Astrocyte (in vitro differentiated cells and primary cell): ENCODE measurements at places on chromosomes 5 and 9.

DNA sequence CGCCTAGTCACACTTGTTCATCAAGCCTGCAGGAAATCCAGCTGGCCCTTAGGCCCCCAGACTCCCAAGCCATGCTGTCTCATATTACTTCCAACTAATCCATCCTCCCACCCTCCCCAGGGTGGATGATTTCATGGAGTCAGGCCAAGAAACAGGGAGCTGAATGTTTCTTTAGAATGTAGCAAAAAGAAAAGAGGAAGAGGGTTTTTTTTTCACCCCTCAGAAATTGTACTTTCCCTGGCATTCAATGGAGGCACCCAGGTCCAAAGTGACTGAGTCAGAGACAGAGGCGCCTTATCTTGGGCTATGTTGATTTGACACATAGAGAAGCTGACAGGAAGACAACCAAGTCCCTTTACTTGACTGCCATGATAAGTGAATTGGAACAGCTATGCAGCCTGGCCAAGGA, 260.2 kb upstream of the NR4A3 start:
- no peak for DNase-seq

DNA sequence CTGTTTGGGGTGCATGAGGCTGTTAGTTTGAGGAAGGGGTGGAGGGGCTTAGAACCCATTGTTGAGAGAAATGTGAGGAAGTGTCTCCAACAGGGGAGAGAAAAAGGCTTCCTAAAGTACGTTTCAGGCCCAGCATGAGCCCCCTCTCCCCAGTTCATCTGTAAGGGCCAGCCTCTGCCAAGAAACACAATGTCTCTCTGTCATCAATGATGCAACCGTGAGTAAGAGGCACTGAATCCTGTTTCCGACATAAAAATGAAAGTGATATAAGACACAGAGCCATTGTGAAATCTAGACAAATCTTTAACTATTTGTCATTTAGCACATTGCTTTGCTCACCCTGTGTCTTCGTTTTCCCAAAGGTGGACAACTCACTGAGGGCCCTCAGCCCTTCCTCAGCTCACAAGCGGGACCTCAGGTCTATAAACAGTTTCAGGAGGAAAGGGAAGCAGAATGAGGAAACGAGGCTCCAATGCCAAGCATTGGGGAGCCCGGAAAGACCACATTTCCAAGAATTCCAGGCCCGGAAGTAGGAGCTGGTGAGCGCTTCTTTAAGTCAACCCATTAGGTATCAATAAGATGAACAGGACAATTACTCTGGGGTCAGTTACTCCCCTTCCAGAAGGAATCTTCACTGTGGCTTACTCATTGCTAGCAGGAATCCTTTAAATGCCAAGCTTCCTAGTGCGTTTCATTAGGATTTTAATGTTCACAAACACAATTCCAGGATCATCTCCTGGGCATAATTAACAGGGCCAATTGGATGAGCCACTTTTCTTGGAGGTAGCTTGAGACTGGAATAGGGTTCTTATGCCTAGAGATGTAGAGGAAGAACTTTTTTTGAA, 59.0 kb upstream of the KLF4 start:
- peak; percentile 88 for DNase-seq

DNA sequence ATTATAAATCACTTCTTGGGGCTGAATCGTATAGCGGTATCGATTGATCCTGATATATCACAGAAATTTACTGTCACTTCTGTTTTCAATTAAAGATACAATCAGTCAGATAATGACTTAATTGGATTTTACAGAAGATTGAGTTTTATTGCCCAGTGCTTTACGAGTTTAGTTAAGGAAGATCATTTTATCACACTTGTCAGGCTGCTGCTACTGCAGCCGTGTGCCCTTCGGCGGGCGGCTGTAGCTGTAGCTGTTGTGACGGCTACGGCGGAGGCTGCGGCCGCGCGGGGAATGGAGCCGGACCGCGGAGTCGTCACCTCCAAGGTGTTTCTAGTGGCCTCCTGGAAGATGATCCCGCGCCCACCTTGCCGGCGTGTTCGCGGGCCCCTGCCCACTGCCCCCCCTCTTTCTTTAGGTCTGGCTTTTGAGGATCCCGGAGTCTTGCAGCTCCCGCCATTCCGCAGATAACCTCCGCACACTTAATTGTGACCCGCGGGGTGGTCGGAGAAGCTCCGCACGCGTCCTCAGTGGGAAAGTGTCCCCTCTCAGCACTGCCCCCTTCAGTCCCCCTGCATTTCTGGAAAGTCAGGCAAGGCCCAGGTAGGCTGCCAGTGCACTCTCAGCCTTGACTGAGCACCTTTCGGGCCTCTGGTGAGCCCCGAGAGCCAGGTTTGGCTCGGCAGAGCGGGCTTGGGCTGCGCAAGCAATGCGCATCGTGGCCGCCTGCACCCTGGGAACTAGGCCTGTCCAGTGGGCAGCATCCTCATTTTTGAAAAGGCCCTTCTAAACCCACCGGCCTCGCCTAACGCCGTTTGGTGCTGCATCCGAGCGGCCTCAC, 6.9 kb upstream of the DMRT3 start:
- no peak for DNase-seq

- peak; percentile 79 for DNase-seq
Measured at GRCh38 chr5:174825587-174825986, 101.2 kb downstream of the MSX2 start.

DNA sequence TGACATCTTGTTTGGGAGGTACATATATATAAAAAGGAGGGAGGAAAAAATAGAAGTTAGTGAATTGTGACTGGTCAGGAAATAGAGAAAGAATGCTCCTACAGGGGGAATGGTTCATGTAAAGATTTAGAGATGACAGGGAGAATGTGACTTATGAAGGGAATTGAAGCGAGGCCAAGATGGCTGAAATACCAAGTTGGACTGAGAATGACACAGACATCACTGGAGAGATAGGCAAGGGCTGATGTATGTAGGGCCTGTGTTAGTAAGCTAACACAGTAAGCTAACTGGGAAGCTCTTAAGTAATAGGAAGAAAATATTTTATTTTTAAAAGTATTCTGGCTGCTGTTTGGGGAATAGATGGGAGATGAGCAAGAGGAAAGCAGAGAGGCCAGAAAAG, 286.3 kb downstream of the NNT start:
- DNase-seq: no peak

DNA sequence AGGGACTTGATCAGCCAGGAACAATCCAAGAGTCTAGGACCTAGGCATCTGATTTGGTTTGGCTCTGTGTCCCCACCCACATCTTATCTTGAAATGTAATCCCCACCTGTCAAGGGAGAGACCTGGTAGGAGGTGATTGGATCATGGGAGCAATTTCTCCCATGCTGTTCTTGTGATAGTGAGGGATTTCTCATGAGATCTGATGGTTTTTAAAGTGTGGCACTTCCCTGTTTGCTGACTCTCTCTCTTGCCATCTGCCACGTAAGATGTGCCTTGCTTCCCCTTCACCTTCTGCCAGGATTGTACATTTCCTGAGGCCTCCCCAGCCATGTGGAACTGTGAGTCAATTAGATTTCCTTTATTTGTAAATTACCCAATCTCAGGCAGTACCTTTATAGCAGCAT, 201.7 kb upstream of the ACTBL2 start:
- no peak for DNase-seq

DNA sequence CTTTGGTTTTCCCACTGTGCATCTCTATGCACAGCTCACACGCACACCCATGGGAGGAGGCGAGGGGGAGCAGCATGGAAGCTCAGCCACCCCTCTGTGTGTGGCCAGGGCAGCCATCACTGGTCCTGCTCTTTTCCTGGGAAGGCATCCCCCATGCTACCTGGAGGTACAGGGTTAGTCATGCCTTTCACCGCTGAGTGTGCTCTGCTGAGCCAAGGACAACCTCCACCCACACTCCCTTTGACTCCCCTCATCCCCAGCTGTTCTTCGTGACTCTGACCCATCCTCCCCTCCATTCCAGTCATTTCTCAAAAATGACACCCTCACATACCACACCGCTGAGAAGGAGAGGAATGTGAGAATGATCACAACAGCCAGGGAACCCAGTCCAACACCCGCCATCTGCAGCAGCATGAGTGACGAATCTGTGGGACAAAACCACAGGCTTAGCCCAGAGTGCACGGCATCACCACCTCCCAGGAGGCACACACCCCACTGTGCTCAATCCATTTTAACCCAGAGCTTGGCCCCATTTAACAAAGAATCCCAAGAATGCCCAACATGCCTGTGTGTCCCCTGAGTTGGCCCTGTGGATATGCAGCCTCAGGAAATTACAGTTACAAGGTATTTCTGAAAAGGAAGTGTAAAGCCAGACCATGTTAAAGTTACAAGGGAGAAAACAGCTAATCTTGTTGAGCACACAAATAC, 133.4 kb downstream of the SUSD1 start:
- peak; percentile 100 for DNase-seq

DNA sequence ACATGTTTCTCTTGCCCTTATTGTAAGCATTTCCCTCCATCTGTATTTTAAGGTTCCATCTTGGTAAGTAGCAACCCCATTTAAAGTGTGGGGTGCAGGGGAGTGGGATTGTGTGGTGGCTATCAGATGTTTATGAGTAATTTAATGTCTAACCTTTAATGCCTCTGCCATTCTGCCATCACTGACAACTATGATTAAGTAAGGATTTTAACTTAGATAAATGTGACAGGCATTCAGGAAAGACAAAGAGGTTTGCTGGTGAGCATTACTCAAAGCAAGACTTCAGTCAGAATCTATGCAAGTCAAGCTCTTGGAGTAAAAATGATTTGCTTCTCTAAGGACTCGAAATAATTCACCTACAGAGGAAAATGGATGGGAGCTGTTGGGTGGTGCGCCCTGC, 143.0 kb downstream of the NXNL2 start:
- DNase-seq: no peak

GRCh38 chr9:125079931-125080330, 63.4 kb downstream of the SCAI start:
- no peak for DNase-seq

DNA sequence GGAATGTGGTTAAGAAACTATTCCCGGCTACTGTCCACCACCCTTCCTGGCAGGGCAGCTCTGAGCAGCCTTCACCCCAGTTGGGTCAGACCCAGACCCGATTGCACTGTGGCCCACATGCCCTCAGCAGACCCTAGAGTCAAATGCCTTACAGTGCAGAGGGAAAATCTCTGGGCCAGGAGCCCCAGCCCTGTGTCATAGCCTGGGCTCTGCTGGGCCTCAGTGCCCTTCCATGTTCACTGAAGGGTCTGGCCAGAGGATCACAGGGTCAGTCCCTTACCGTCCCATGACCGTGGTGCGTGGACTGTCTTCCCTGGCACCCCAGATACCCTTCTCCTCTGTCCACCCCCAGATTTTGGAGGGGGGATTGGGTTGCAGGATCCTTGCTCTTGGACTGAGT, 73.5 kb upstream of the COL5A1 start:
- DNase-seq: no peak

DNA sequence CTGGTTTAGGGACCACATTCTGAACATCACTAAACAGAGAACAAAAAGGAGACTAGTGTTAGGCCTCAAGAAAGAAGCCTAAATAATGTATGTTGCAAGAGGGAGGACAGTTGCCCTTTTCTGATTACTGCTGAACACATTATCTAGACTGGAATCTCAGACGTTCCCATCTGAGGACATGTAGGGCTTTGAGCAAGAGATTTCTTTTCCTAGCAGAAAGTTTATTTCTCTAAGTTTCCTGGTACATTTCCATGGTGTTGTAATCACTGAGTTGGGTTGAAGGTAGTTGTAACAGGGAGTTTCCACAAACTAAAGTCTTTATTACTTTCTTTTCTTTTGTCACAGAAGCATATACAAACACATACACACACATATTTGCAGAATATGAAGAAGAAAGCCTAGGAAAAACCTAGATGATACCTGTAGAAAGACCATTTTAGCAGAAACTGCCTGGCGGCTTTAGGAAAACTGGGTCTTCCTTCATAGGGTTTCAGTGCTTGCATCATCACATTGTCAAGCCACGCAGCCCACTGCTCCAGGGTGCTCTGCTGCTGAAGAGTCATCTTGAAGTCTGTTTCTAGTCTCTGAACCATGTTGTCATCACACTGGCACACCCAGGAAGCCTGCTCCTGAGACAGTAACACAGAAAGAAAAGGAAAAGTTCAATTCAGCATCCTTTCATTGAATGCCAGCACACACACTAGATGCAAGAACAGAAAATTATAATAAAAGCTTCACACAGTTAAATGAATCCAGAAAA, 269.1 kb downstream of the RFX3 start:
- no peak for DNase-seq

DNA sequence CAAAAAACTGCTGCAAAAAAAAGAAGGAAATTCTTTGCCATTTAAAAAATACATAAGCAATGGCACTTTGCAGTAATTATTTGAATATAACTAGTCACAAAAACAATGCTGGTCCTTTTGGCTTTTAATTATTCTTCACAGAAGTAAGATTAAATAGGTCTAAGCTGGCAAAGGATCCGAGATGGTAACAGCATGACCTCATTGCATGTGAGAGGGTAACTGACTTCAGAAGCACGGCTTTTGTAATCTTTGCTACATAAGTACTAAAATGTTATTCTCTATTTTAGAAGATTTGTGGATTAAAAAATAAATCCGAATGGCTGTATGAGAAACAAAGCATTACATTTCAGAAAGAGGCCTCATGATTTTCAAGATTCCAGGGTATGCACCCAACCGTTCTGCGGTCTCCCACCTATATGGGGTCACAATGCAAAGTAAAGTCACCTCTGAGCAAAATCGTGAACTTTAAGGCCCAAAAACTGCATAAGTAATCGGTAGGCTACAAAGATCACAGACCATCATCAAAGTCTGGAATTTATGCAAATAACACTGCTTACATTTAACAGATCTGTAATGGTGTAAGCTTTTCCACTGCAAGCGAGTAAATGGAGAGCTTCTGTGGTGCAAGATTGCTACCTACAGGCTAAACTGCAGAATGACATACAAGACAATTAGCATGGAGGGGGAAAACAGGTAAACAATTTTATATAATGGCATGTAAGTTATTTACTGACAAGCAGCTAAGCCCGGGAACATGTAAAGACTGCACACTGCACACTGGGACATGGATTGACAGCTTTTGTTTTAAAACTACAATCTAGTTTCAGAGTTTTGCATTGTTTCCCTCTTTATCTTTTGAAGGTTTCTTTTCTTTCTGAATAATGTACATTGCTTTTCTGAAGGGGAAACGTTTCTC, 231.6 kb downstream of the SLF1 start:
- peak; percentile 65 for DNase-seq

DNA sequence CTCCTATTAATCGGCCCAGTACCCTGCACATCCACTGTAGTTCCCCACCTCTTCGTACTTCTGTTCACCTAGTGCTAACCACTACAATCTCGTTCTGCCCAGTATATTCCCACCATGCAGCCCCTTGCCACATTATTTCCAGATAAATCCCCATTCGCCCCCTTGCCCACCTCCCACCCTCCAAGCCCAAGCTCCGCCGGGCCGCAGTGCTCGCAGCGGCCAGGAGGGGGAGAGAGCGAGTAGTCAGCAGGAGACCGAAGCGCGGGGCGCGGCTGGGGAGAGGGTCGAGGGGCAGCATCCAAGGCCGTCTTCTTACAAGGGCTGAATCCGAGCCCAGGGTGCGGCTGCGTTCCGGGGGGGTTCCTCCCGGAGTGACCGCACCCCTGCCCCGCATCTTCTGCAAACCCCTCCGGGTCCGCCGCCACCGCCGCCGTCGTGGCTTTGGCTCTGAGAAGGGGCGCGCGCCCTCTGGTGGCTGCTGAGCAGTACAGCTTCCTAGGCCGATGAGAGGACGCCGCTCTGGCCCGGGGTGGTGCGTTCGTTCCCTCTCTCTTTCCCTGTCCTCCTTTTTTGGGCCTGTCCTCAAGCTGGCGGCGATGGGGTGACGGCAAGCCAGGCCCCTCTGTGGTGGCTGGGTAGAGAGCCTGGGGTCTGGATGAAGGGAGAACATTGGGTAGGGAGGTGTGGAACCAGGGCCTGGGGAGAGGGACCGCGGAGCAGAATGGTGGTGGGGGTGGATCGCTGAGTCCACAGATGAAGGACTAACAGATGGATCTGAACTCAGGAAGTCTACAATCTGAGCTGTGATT, 30.0 kb upstream of the PSD2 start:
- DNase-seq: peak; percentile 18

- DNase-seq: peak; percentile 46
Measured at GRCh38 chr9:131773911-131774379, 34.1 kb upstream of the RAPGEF1 start.
